ENCODE measurements at places on chromosomes 1 and 21.

- DNase-seq: no peak
These were observed 35.7 kb upstream of the MYSM1 start for GRCh38 chr1:58735586-58735985.

GRCh38 chr1:223066415-223066814 is 76.6 kb downstream of the TLR5 start:
- DNase-seq: no peak

- DNase-seq: no peak
These were observed 44.2 kb upstream of the PLD5 start for GRCh38 chr1:242568666-242569065.

DNA sequence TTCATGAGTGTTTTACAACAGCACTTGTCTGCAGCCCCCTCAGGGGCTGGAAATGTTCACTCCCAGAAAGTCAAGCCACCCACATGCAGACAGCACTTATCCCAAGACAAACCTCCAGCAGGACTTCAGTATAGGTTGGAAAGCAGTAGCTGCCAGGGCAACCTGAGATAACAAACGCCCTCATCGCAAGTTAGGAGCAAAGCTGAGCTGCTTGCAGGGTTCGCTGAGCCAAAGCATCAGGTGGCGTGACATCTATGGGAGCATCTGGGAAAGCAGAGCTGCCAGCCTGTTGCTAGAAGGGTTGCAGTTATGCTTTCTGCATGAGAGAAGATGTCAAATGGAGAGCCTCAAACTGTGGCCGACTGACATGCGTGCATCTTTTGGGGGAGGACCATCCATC is 4.2 kb upstream of the STXBP3 start:
- DNase-seq: no peak

Measured in NCI-H2081 treated with DMSO at 0.1 percent for 48 hours (cell line).